ENCODE measurements at places on chromosomes 16 and 17.

DNA sequence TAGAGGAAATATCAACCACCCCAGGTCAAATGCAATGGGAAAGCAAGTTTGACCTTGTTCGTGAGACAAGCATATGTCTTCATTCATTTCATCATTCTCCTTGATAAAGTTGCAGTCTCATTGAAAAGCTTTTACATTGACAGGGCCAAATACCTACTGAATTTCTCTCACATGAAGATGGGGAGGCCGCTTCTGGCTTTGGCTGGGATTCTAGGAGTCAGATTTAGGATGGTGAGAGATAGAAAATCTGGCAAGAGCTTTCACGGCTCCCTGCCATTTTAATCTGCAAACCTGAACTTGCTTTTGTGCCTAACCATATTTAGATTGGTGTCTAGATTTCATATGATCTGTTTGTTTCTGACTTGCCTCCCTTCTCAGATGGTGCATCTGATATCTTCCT is 88.0 kb downstream of the TMEM100 start:
- no peak for DNase-seq

DNA sequence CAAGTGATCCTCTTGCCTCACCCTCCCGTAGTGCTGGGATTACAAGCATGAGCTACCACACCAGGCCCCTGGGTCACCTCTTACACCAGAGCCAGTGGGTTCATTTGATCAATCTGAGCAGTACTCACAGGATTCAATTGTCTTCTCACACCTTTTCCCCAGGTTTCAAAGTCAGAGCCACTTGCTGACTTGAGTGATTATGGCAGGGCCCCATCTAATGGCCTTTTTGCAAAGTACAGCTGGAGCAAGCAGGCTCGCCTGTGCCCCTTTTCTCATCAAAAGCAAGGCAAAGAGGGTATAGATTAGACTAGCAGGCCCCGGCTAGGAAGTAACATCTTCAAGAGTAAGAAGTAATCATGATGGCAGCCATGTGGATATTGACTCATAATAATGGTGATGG is 114.8 kb upstream of the NOL11 start:
- DNase-seq, result peak; percentile 72

- no peak for DNase-seq
Measured at GRCh38 chr16:27269300-27270150, 953 bp upstream of the NSMCE1 start.

- no peak for DNase-seq
Measured at GRCh38 chr17:16283705-16284104, 66.7 kb downstream of the PIGL start.

- DNase-seq, result no peak
Measured at GRCh38 chr17:47821031-47821423, 567 bp downstream of the OSBPL7 start.

DNA sequence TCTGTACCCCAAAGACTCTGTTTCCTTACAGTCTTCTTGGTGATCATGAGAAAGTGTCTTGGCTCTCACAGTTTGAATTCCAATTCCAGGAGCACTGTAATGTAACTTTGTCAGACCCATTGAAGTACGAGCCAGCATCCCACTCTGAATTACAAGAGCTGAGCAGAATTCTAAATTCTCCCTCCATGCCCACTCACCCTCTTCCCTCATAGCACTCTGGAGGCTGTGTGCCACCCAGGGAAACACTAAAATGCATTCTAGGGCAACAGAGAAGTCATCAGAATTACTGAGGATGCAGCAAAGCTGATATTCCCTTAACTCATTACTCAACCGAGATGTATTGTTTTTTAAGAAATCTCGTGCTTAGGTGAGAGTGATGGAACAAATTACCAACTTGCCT is 154.1 kb downstream of the SHISA9 start:
- no peak for DNase-seq

GRCh38 chr16:23508589-23509440 is 1.5 kb downstream of the GGA2 start:
- no peak for DNase-seq

- DNase-seq, result no peak
Measured at GRCh38 chr17:8044819-8045810, 6.3 kb downstream of the ALOX15B start.

DNA sequence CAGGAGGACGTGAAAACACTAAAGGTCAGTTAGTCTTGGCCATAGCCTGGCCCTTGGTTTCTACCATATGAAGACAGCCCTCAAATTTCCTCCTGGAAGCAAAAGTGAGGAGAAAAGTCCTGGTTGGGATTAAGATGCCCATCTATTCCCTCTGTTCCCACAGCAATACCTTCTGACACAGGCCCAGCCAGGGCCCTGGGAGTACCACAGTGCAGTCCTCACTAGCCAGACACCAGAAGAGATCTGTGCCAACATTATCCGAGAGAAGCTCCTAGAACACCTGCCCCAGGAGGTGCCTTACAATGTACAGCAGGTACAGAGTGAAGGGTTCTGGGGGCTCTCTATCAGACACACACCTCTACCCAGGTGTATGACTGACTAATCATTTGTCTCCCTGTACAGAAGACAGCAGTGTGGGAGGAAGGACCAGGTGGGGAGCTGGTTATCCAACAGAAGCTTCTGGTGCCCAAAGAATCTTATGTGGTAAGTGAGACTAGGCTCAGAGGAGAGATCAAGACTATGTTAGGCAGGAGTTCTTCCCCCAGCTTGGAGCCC is 4.1 kb downstream of the ERAL1 start:
- DNase-seq, result no peak

DNA sequence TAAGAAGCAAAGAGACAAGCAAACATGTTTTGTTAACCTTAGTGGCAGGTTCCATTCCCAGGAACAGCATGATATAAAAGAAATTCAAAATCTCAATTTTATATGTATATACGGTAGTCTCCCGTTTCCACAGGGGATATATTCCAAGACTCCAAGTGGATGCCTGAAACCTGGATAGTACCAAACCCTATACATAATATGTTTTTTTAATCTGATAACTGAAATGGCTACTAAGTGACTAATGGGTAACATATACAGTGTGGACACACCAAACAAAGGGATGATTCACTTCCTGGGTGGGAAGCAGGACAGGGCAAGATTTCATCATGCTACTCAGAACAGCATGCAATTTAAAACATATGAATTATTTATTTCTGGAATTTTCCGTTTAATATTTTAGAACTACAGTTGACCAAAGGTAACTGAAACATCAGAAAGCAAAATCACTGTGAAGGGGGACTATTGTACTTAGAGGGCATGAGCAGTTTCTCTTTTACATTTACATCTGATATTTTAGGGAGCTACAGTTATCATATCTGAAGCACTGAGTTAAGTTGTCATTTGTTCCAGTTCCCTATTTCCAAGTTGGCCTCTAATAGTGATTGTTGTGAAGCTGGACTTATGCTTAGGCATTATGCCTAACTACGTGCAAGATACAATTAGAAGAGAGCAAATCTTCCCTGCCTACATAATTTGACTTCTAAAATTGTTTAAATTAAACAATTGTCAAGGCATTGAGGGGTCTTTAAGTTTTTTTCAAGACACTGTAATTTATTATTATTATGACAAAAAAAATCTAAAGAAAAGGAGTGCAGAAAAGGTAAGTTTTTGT is 34.1 kb upstream of the ABCA6 start:
- DNase-seq, result no peak

DNA sequence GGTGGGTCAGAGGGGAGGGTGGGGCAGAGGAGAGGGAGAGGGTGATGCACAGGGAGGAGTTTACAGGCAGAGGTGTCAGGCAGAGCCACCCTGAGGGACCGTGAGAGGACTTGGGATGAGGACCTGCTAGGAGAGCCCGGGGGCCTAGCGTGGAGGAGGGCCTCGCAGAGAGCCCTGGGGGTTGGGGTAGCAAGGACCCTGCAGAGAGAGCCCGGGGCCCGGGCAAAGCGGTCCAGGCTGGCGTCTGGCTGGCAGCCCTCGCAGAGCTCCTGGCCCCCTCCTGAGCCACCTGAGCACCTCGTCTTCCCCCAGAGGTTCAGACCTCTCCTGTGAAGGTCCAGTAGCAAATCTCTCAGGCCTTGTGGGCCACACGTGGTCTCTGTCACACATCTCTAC is 42.0 kb upstream of the ZNF469 start:
- no peak for DNase-seq

GRCh38 chr16:4347765-4348509 is 3.2 kb downstream of the PAM16 start:
- no peak for DNase-seq

DNA sequence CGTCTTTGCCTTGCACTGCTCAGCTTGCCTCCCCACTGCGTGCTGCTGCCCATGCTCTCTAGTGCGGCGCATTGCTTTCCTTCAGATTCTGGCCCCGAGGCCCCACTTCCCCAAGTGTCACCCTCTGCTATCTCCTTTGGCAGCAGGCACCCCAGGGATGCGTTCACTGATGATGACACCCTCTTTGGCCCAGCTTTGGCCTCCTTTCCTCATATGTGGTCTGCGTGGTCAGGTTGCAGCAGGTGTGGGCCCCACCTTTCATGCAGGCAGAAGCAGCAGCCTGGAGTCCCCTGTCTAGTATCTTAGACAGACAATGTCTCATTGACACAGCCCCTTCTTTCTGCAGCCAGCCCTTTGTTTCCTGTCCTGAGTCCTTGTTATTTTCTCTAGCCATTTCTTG is 4.8 kb upstream of the CCL3 start:
- no peak for DNase-seq

GRCh38 chr16:67666032-67666551 is 458 bp downstream of the ENKD1 start:
- no peak for DNase-seq

- DNase-seq, result no peak
Measured at GRCh38 chr17:77720946-77721845, 237.3 kb upstream of the TNRC6C start.

GRCh38 chr17:63476459-63476853 is 405 bp upstream of the ACE start:
- peak; percentile 32 for DNase-seq

- DNase-seq, result no peak
Measured at GRCh38 chr17:59899099-59899498, 6.2 kb downstream of the RPS6KB1 start.

- DNase-seq, result no peak
Measured at GRCh38 chr16:19722981-19723380, 4.9 kb downstream of the IQCK start.

DNA sequence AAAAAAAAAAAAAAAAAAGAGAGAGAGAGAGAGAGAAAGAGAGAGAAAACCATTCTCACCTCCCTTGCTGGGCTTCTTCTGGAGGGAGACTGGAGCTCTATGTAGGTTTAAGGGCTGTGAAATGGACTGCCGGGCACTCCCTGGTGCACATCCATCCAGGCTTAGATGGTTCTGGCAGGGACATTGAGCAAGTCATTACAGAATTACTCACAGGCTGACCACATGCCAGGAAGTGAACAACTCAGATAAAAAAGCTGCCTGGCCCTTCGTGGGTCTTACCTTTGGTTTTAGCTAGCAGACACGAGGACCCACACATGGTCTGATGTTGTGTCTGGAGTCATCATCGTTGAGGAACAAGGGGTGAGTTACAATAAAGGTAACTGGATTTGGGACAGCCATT is 847.4 kb upstream of the EEF2KMT start:
- DNase-seq, result no peak

- no peak for DNase-seq
Measured at GRCh38 chr16:10156099-10156498, 26.1 kb downstream of the GRIN2A start.

DNA sequence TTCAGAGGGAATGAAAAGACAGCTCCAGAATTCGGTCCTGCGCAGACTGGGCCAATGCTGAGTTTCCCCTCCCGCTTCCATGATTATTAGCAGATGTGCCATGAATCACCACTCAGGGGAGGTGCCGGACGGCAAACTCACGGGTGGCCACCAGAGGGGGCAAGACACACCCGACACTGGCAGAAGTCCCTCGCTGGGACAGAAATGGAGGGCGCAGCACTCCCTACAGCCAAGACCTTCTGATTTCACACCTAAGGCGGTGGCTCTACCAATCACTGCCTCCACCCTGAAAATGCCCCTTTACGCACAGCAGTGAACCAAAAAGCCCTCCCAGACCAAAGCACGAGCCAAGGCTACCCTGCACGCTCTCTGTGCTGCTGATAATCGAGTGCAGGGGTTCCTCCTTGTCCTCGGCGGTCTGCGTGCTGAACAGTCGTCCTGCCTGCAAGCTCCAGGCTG is 26.8 kb downstream of the TRAP1 start:
- DNase-seq, result peak; percentile 80
